ENCODE measurements at places on chromosomes 5 and 9. TPM values are rescaled to one million over a fixed set of nuclear protein-coding genes. Genes with fewer than 3 reads are reported as not detected.

CDKN2B-AS1 gene
- total RNA-seq, result not detected

- H3K27me3 ChIP-seq, result no peaks in the 10 kb centered on the region
- H3K4me1 ChIP-seq, result peaks cover 23% of the 10 kb centered on the region
- H3K27ac ChIP-seq, result no peak overlapping the region
- H3K4me3 ChIP-seq, result no peak overlapping the region
- H3K36me3 ChIP-seq, result no peaks in the 10 kb centered on the region
- DNase-seq, result no peak
These were observed 69.7 kb downstream of the MEF2C start for GRCh38 chr5:88813244-88813643.

DNA sequence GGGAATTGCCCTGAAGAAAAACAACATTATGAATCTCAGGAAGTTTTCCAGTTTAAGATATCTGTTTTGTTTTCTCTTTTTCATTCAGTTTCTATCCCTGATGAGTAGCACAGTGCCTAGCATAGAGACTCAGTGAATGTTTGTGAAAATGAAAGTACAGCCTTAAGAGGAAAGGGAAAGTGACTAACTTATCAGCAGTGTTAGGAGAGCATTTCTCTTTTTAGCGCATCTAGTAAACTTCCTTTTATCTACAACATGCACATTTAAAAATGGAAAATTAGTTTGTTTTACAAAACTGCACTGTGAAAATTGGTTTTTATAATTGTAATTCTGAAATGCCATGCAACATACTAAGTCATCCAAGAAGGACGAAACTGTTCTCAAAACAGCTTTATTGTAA, 110.8 kb downstream of the SMARCA2 start:
- peaks cover 5% of the 10 kb centered on the region for H3K4me1 ChIP-seq
- H3K27me3 ChIP-seq, result no peaks in the 10 kb centered on the region
- DNase-seq, result no peak
- H3K36me3 ChIP-seq, result no peaks in the 10 kb centered on the region
- no peak overlapping the region for H3K4me3 ChIP-seq

ADGRD2 gene
- 0.43 TPM for total RNA-seq

PCDHA10 gene
- total RNA-seq, result 11.7 TPM

GRCh38 chr9:98412101-98412842, 156.8 kb upstream of the TBC1D2 start:
- H3K27ac ChIP-seq, result no peak overlapping the region
- no peaks in the 10 kb centered on the region for H3K4me1 ChIP-seq
- no peaks in the 10 kb centered on the region for H3K27me3 ChIP-seq
- no peaks in the 10 kb centered on the region for H3K36me3 ChIP-seq

GRCh38 chr5:6772886-6773285, 59.7 kb downstream of the TENT4A start:
- no peaks in the 10 kb centered on the region for H3K27me3 ChIP-seq
- H3K27ac ChIP-seq, result no peak overlapping the region
- H3K4me3 ChIP-seq, result no peak overlapping the region
- H3K36me3 ChIP-seq, result no peaks in the 10 kb centered on the region

C5orf24 gene
- total RNA-seq, result 46.5 TPM

NR6A1 gene
- total RNA-seq, result 302 TPM

LTC4S gene
- not detected for total RNA-seq

DNA sequence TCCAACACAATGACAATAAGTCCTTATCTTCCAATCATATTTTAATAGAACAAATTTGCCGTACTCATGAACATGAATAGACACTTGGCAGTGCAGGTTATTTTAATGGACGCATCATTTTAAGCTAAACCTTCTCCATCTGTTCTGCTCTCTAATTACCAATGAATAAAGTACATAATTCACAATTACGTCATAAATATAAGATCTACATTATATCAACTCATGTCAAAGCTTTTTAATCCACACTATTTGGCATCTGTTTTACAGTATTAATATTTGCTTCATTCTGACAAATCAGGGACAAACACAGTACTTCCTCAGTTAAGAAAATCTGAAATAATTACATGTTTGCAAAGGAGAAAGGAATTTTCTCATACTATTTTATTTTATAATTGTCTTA, 344.1 kb upstream of the DMAC1 start:
- no peaks in the 10 kb centered on the region for H3K4me1 ChIP-seq
- no peaks in the 10 kb centered on the region for H3K36me3 ChIP-seq
- no peak overlapping the region for H3K4me3 ChIP-seq
- DNase-seq, result no peak
- H3K27me3 ChIP-seq, result no peaks in the 10 kb centered on the region

DNA sequence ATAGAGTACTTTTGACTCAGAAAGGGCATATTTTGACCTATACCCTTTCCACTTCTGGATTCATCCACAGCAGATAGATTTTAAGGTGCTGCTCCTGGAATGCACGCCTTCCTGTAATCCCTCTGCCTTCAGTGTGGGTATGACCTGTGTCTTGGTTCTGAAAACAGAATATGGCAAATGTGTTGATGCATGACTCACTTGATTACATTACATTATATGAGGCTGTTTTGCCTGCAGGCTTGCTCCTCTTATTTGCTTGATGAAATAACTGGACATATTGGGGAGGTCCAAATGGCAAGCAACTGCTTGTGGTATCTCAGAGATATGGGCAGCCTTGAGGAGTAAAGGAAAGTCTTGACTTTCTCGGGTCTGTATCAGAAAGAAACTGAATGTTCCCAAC, 468.6 kb downstream of the CDH18 start:
- no peak for DNase-seq
- no peaks in the 10 kb centered on the region for H3K36me3 ChIP-seq
- H3K27ac ChIP-seq, result no peak overlapping the region
- no peaks in the 10 kb centered on the region for H3K27me3 ChIP-seq
- H3K4me1 ChIP-seq, result no peaks in the 10 kb centered on the region

- H3K36me3 ChIP-seq, result no peaks in the 10 kb centered on the region
- H3K27me3 ChIP-seq, result peaks cover 53% of the 10 kb centered on the region
- no peak overlapping the region for H3K4me3 ChIP-seq
- peak; percentile 57 for DNase-seq
- no peak overlapping the region for H3K27ac ChIP-seq
These were observed 4.7 kb upstream of the TMEM210 start for GRCh38 chr9:137176302-137177182.
